Stimulated activated CD8-positive, alpha-beta memory T cell treated with anti-CD3 and anti-CD28 coated beads, Interleukin-4, amount 100 ng/mL, for 4 hours (primary cell): ENCODE measurements at places on chromosomes 12 and 14.

DNA sequence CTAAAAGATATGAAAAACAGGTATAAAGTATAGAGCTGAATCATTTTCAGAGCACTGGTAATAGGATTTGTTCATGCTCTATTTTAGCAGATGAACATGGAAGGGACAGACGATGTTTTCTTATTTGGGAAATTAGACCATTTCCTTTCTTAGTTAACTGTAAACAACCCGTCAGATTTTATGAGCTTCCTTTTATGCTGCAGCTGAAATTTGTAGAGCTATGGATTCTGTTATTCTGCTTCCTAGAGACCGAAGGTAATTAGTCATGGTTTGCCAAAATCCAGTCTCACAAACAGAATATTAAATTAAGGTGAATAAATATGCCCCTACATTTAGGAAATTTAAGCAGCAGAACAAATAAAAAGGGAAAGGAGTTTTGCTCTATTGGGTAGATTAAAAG, 180.2 kb upstream of the SYT1 start:
- no peak for DNase-seq

DNA sequence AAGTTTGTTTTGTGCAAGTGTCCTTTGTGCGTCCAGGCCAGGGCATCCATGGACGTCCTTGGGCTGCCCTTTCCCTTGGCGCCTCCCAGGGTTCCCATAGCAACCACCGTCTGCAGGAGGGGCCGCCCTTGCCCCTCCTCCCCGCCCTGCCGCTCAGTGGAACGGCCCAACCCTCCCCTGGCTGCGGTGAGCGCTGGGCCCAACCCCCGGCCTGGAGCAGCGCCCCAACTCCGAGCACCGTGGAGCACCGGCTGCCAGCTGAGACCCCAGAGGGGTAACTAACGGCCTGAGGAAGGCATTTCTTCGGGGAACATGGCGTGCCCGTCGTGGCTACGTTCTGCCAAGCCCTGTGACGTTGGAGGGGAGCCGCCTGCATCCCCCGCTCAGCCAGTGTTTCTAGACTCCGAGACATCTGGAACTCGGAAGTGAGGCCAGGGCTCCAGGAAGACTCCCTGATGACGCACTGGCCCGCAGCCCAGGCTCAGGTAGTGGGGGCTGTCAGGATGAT, 5.3 kb upstream of the ACACB start:
- DNase-seq, result peak; percentile 7

GRCh38 chr12:61757831-61758505, 502.2 kb upstream of the USP15 start:
- DNase-seq, result no peak

- DNase-seq, result no peak
These were observed 91.9 kb downstream of the TMEM30B start for GRCh38 chr14:61188978-61189808.

GRCh38 chr12:7131502-7131866, 1.3 kb downstream of the CLSTN3 start:
- no peak for DNase-seq

- peak; percentile 93 for DNase-seq
These were observed 624 bp upstream of the SBNO1 start for GRCh38 chr12:123365025-123365917.

DNA sequence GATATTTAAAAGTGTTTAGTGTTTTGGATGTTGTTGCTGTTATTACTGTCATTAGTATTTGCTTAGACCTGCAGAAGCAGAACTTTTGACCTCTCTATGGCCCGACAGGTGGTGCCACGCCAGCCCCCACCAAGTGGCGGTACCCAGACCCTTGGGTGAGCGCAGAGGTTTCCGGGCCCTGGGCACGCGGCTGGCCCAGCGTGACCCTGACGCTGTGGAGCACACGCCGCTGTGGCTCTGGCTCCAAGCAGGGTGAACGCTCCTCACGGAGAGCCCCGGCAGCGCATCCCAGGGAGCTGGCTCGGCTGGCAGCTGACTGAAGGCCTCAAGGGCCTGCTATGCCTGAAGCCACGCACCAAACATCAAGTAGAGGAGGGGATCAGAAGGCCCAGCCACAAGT, 22.6 kb downstream of the SLC25A47 start:
- DNase-seq, result no peak

DNA sequence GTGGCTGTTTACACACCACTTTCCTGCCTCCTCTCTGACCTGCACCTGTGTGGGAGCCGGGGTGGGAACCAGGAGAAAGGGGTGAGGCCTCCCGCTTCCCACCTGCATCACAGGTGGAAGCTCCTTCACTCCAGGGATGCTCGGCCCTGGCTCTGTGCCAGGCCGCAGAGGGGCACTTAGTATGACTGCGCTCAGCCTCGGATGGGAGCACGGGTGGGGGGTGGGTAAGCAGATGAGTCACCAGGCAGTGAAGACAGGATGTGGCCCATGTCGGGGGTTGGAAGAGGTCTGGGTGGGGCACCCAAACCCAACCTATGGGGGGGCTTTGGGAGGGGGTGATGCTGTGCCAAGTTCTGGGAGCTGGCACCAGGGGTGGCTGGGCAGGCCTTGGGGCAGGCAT, 7.4 kb upstream of the CYP46A1 start:
- no peak for DNase-seq

GRCh38 chr14:77148510-77149231, 7.1 kb upstream of the ZDHHC22 start:
- no peak for DNase-seq

DNA sequence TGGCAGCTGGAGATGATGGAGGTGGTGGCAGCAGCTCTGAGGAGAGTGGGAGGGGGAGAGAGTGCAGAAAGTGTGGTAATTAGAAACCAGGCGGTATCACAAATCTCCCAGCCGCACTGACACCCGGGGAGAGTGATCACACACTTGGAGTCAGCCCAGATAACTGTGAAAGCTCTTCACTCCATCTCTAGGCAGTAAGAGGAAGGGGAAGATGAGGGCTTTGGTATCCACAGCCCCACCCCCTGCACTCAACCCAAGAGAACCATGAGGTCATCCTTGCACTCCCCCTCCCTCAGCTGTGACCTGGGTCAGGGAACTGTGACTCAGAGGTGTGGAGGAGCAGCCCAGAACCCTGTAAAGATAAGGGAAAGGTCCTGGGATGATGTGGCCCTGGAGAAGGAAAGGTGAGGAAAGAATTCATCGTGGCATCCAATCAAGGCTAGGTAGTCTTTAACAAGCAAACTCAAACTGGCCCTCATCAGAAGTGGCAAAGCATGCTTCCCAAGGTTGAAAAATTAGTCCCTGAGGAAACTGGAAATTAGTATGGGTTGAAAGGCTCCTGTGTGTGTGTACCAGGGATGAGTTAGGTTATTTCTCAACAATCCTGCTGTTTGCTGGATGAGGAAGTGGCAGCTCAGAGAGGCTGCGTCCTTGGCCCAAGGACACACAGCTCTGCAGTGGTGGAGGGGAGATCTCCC, 111.0 kb upstream of the LHX5 start:
- no peak for DNase-seq

- DNase-seq, result no peak
These were observed 99.1 kb upstream of the MED13L start for GRCh38 chr12:116376354-116377193.

GRCh38 chr12:125197326-125197725, 132.1 kb downstream of the AACS start:
- DNase-seq, result no peak

GRCh38 chr12:120194534-120195395, at the start of gene GCN1:
TSS of gene GCN1 (minus strand) at chr12:120194715. CDS start at chr12:120194697, 18 bp downstream.
- peak; percentile 69 for DNase-seq

GRCh38 chr12:123263196-123263817, 8.3 kb downstream of the CDK2AP1 start:
- no peak for DNase-seq

GRCh38 chr12:14280921-14281320, 84.6 kb upstream of the ATF7IP start:
- no peak for DNase-seq

DNA sequence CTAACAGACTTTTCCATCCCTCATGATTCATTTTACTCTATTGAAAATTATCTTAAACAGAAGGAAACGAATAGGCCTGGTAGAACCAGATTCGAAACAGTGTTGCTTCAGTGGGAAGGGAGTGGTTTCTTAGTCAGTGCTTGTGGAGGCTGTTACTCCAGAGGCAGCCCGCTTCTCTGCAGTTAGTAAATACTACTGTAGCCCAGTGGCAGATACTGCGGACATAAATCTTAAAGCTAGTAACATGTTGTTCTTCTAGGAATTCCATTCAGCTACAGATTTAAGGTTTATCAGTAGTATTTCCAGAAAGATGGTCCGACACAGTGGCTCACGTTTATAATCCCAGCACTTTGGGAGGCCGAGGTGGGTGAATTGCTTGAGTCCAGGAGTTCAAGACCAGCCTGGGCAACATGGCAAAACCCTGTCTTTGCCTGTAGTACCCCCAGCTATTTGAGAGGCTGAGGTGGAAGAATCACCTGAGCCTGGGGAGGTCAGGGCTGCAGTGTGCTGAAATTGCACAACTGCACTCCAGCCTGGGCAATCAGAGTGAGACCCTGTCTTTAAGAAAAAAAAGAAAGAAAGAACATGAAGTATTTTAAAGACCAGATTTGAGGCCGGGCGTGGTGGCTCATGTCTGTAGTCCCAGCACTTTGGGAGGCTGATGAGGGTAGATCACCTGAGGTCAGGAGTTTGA, 45.9 kb downstream of the DIP2B start:
- no peak for DNase-seq

DNA sequence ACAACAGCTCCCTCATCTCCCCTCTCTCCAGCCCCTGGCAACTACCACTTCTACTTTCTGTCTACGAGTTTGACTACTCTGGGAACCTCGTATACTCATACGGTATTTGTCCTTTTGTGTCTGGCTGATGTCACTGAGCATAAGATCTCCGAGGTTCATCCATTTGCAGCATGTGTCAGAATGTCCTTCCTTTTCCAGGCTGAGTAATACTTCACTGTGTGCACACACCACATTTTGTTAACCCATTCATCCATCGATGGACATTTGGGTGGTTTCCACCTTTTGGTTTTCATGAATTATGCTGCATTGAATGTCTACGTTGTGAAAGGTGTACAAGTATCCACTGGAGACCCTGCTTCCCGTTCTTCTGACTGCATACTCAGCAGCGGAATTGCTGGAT, 24.1 kb upstream of the DLK1 start:
- DNase-seq, result no peak

DNA sequence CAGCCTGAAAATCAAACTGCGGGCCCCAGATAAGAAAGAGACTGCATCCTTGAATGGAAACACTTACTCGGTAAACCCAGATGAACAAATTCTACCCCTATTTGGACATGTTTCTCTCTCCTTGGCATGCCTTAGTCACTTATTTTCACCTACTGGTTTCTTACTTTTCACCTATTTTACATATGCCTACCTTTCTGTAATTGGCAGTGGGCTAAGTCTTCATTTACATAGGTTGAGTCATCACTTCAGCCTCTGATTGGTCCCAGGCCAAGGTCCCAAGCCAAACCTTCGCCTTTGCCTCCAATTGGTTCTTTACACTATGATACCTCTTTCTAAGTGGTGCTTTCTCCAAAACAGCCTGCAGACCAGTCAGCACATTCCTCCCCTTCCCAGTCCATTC, 111.3 kb downstream of the DYRK2 start:
- no peak for DNase-seq

GRCh38 chr12:9632766-9633165, 25.1 kb upstream of the KLRB1 start:
- no peak for DNase-seq

GRCh38 chr14:73146111-73146510, 9.8 kb downstream of the PSEN1 start:
- no peak for DNase-seq

GRCh38 chr12:89038831-89039512, 313.3 kb downstream of the DUSP6 start:
- DNase-seq, result no peak

- DNase-seq, result no peak
These were observed 205.7 kb downstream of the TTC8 start for GRCh38 chr14:89029961-89030694.

GRCh38 chr12:76108356-76108755, 23.9 kb upstream of the NAP1L1 start:
- DNase-seq, result no peak

- no peak for DNase-seq
These were observed at the start of gene EEF1AKMT3 for GRCh38 chr12:57772429-57773322. TSS of gene EEF1AKMT3 (plus strand) at chr12:57772614. CDS start at chr12:57772725, 111 bp downstream.
